ENCODE measurements at places on chromosomes 7 and 10.

- H3K4me1 ChIP-seq = no peaks in the 10 kb centered on the region
- no peaks in the 10 kb centered on the region for H3K36me3 ChIP-seq
- no peak overlapping the region for H3K27ac ChIP-seq
- H3K27me3 ChIP-seq = peaks cover 18% of the 10 kb centered on the region
- no peak overlapping the region for H3K4me3 ChIP-seq
These were observed 172.9 kb downstream of the TMEM26 start for GRCh38 chr10:61280303-61280702.

DNA sequence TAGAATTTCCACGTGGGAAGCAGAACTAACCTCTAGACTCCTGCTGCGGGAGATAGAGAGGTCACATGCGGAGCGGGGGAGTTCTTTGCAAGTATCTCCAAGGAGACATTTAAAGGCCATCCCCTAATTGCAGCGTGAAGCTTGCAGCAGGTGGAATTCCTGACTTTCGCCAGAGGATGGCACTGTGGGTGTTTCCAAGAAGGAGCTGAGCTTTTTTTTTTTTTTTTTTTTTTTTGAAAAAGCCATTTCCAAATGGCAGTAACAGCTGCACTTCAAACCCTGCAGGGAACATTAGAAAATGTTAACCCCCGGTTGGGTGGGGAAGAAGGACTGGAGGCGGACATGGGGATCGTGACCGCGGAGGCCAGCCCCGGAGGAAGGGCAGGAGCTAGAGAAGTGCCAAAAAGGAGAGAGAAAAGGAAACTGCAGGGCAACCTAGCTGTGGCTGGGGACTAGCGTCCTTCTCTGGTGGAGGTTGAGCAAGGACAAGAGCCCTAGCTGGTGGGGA, 487.7 kb downstream of the TYW1 start:
- peak; percentile 21 for DNase-seq
- H3K27me3 ChIP-seq = peaks cover 13% of the 10 kb centered on the region
- H3K4me3 ChIP-seq = peak overlapping the region; percentile 22
- no peak overlapping the region for H3K27ac ChIP-seq
- H3K4me1 ChIP-seq = peaks cover 14% of the 10 kb centered on the region

DNA sequence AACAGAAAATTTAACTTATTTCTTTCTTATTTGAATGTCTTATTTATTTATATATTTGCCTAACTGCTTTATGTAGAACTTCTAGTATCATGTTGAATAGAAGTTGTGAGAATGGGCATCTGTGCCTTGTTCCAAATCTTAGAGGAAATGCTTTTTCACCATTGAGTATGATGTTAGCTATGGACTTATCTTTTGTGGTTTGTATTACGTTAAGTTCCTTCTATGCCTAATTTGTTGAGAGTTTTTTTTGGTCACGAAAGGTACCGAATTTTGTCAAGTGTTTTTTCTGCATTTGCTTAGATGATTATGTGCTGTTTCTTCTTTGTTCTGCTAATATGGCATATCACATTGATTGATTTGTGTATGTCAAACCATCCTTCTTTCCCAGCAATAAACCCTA, 161.0 kb upstream of the TRIM24 start:
- H3K36me3 ChIP-seq = no peaks in the 10 kb centered on the region
- no peak overlapping the region for H3K4me3 ChIP-seq
- peaks cover 8% of the 10 kb centered on the region for H3K4me1 ChIP-seq

GRCh38 chr10:50392966-50393718, 141.8 kb upstream of the ASAH2 start:
- no peaks in the 10 kb centered on the region for H3K27me3 ChIP-seq
- H3K36me3 ChIP-seq = peaks cover 12% of the 10 kb centered on the region
- H3K27ac ChIP-seq = no peak overlapping the region
- no peak overlapping the region for H3K4me3 ChIP-seq

DNA sequence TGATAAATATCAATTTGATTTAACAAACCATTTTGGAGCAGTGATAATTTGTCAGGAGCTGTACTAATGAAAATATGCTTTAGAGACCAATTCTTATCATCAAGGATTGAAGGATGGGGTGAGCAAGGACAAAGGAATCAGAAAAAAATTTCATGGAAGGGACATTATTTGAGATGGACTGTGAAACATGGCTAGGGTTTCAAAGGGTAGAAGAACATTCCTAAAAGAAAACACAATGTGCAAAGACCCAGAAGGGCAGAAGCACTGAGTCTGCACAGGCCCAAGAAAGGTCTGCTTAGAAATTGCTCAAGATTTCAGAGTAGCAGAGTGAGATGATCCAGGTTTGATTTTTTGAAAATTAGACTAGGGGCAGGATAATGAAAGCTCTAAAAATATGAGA, 174.5 kb downstream of the LRRN3 start:
- H3K27ac ChIP-seq = no peak overlapping the region

GRCh38 chr10:119871881-119872609, 598 bp downstream of the MCMBP start:
- peak overlapping the region; percentile 47 for H3K27ac ChIP-seq
- H3K27me3 ChIP-seq = no peaks in the 10 kb centered on the region
- peak overlapping the region; percentile 90 for H3K4me3 ChIP-seq
- H3K36me3 ChIP-seq = peaks cover 12% of the 10 kb centered on the region
- peaks cover 15% of the 10 kb centered on the region for H3K4me1 ChIP-seq
- DNase-seq = peak; percentile 51

GRCh38 chr10:47347303-47347675, 874 bp upstream of the RBP3 start:
- H3K4me3 ChIP-seq = no peak overlapping the region
- DNase-seq = no peak
- H3K4me1 ChIP-seq = no peaks in the 10 kb centered on the region
- H3K36me3 ChIP-seq = no peaks in the 10 kb centered on the region

- no peaks in the 10 kb centered on the region for H3K27me3 ChIP-seq
- peak overlapping the region; percentile 20 for H3K4me3 ChIP-seq
- peak overlapping the region; percentile 31 for H3K27ac ChIP-seq
- peaks cover 12% of the 10 kb centered on the region for H3K36me3 ChIP-seq
- peaks cover 31% of the 10 kb centered on the region for H3K4me1 ChIP-seq
- no peak for DNase-seq
These were observed 56.7 kb downstream of the SNX10 start for GRCh38 chr7:26348234-26348851.

GRCh38 chr10:80411681-80412220, 3.4 kb downstream of the PRXL2A start:
- peaks cover 25% of the 10 kb centered on the region for H3K4me1 ChIP-seq
- no peak for DNase-seq
- H3K27me3 ChIP-seq = peaks cover 5% of the 10 kb centered on the region

DNA sequence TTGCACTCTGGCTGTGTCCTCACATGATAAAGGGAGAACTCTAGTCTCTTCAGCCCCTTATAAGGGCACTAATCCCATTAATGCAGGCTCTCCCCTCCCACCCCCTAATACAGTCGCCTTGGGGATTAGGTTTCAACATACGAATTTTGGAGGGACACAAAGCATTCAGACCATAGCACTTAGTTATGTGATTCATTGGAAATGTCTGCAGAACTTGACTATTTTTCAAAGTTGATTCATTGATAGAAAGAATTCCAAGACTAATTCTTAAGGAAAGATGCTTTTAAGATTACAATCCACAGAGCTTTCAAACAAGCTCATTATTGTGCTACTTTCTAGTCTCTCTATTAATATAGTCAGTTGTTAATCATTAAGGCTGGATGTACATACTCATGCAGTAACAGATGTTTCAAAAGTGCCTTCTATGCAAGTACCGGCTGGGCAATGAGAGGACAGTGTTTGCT, 85.3 kb upstream of the RPA3 start:
- no peak for DNase-seq
- no peak overlapping the region for H3K27ac ChIP-seq
- H3K4me1 ChIP-seq = peaks cover under 1% of the 10 kb centered on the region
- peaks cover 11% of the 10 kb centered on the region for H3K36me3 ChIP-seq
- no peak overlapping the region for H3K4me3 ChIP-seq

DNA sequence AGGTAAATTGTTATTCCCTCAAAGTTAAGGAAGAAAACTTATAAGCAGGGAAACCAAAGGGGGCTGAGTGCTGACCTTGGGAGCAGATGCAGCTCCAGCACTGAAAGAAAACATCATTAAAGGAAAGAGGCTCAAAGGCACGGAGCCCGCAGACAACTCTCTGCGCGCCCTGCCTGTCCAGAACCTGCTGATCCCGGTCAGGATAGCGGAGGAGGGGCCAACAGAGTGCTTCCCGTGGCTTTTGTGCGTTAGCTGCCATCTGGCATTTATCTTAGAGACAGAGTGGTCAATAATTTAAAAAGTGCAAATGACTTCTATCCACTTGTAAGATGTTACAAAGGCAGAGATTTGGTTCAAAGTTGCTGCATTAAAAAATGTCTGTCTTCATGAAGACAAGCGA, 162.1 kb downstream of the FANK1 start:
- DNase-seq = no peak
- H3K36me3 ChIP-seq = no peaks in the 10 kb centered on the region
- no peak overlapping the region for H3K27ac ChIP-seq
- no peak overlapping the region for H3K4me3 ChIP-seq
- peaks cover 23% of the 10 kb centered on the region for H3K27me3 ChIP-seq

GRCh38 chr7:105800442-105800841, 76.0 kb downstream of the ATXN7L1 start:
- no peak overlapping the region for H3K4me3 ChIP-seq
- peak overlapping the region; percentile 15 for H3K27ac ChIP-seq
- peak; percentile 20 for DNase-seq
- H3K36me3 ChIP-seq = no peaks in the 10 kb centered on the region
- H3K27me3 ChIP-seq = peaks cover 8% of the 10 kb centered on the region

DNA sequence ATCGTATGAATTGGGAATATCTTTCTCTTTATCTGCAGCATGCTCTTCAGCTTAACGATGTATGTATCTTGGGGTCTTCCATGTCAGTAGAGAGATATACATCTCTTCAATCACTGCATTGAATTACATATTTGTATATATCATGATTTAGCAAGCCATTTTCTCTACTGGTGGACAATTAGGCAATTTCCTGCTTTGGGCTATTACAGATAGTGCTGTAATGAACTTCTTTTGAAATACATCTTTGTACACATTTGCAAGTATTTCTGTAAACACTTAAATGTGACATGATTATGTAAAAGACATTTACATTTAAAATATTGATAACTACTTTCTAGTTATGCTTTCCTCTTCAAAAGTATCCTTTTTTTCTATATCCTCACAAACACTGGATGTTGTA, 199.0 kb downstream of the PPP1R9A start:
- DNase-seq = no peak
- no peak overlapping the region for H3K4me3 ChIP-seq
- H3K4me1 ChIP-seq = peaks cover 4% of the 10 kb centered on the region
- H3K36me3 ChIP-seq = no peaks in the 10 kb centered on the region

- no peaks in the 10 kb centered on the region for H3K36me3 ChIP-seq
- H3K27ac ChIP-seq = no peak overlapping the region
- DNase-seq = no peak
- no peaks in the 10 kb centered on the region for H3K4me1 ChIP-seq
These were observed 7.8 kb upstream of the HGF start for GRCh38 chr7:81777697-81778096.

- DNase-seq = no peak
- H3K27me3 ChIP-seq = no peaks in the 10 kb centered on the region
- no peaks in the 10 kb centered on the region for H3K4me1 ChIP-seq
- H3K4me3 ChIP-seq = no peak overlapping the region
- no peak overlapping the region for H3K27ac ChIP-seq
These were observed 123.9 kb downstream of the PCLO start for GRCh38 chr7:83038787-83039186.
